ENCODE measurements at places on chromosomes 3 and 15.

DNA sequence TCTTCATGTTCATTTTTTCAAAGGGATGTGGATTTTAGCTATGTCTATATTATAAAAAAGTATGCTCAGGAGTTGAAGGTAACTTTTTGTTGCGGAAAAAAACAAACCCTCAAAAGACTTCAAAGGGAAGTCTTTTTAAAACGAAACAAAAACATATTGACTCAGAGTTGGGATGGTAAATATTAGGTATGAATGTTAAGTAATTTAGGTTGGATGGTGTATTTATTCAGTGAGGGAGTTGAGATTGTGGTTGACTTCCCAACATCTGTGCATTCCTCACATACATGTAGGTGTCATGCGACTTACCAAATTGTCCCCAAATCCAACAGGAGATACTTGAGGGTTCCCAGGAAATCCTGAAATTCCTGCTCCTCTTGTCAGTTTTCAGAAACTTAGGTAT, 32.7 kb upstream of the PLSCR5 start:
- no peak for DNase-seq

GRCh38 chr15:48896869-48897814, 19.2 kb downstream of the EID1 start:
- no peak for DNase-seq

DNA sequence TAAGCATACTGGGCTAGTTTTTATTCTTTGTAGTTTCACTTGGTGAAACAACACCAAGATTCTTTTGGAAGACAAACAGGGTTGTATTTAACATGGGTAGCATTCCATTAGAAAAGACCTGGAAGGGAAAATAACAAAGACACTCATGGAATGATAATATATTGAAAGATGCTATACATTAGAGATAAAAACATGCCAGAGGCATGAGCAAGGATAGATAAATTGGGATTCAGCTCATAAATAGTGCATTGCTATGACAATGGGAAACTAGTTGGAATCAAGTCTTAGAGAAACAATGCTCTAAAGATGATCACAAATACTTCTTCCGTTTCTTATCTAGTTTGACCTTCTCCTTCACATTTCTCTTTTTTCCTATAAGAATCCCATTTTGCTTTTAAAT, 677.4 kb downstream of the ZNF385D start:
- DNase-seq = no peak

DNA sequence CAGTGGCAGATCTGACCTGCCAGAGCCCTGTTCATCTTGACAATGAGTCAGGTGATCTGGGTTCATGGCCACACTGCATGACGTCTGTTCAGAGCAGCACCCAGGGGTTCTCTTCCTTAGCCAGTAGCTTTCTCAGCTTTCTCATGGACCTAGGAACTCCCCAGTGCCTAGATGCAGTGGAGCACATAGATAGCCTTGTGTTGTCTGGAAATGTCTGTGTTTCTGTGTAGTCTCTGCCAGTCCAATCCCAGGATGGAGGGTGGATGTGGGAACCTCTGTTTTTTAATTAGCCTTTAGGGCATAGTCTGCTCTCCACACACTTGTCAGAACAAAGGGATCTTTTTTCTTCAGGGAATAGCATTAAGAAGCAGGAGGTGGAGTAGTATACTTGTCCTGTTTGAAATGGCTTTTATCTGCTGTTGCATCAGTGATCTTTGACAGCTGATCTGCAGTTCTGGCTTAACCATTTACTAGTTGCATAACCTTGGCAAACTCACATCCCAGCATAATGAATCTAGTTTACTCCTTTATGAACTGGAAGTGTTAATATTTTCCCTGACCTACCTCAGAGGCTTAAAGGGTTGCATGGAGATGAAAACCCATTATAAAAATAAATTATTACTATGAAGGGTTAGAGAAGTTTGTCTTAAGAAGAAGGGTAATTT, 16.1 kb upstream of the CACNA1D start:
- DNase-seq = no peak

GRCh38 chr3:77186728-77187127, 146.8 kb downstream of the ROBO2 start:
- DNase-seq = no peak

DNA sequence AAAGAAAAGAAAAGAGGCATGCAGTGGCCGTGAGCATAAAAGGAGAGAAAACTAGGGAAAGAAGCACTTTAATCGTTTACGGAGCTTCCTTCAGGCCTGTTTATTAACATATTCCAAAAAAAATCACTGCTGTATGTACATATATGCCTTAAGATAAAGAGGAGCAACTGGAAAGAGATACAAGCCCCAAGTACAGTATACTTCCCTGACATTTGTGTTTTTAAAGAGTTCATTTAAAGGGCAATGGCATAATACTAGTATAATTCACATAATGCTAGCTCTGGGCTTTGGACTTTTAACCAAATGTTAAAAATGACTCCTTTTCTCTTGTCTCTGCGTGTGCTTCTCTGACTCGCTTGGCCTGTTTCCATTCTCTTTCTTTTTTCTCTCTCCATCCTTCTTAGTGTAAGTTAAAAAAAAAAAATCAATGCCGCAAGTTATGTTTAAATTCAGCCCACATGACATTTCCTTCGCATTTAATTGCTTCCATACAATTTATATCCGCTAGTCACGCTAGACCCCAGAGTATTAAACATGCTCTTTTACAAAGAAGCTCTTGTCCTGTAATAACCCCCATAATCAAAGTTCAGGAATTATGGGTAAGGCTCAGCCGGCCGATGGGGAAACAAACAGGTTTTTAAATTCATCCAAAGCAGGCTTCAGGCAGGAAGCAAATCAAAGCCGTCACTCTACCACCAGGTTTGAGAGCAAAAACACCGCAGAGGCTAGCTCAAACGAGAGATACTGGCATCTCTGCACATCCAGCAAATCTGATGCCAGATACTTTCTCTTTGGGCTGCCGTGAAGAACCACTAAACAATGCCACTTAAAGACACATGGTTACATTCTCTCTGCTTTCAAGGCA, 19.4 kb downstream of the WWTR1 start:
- no peak for DNase-seq

- DNase-seq = no peak
Observed at GRCh38 chr3:50533316-50533715, 29.9 kb upstream of the CACNA2D2 start.

GRCh38 chr3:8560366-8561007, 58.9 kb downstream of the LMCD1 start:
- DNase-seq = no peak

GRCh38 chr3:145145461-145145860, 1015.5 kb downstream of the PLOD2 start:
- no peak for DNase-seq

- peak; percentile 47 for DNase-seq
Observed at GRCh38 chr15:57375827-57376695, at the start of gene CGNL1. Gene CGNL1, plus strand, starts transcription at chr15:57376505. Its CDS starts 61,495 bp downstream, at chr15:57438000.

- DNase-seq = no peak
Observed at GRCh38 chr3:81013360-81013759, 748.1 kb downstream of the GBE1 start.

GRCh38 chr3:152688313-152688712, 146.6 kb upstream of the P2RY1 start:
- DNase-seq = peak; percentile 45

DNA sequence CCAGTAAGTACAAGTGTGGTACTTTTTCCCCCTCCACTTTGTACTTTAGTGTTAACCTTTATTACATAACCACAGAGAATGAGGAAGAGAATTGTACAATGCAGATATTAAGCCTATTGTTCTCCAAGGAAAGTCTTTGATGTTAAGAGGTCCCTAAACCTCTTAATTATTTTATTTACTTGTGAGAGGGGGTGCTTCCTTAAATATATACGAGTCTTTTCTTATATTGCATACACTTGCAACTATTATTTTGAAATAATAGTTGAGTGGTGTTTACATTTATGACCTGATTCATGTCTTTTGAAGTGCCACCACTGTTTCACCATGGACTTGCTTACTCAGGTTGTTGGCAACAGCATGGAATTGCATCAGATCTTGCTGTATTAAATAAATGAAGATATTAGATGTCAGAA, 10.1 kb downstream of the USP3 start:
- DNase-seq = no peak

DNA sequence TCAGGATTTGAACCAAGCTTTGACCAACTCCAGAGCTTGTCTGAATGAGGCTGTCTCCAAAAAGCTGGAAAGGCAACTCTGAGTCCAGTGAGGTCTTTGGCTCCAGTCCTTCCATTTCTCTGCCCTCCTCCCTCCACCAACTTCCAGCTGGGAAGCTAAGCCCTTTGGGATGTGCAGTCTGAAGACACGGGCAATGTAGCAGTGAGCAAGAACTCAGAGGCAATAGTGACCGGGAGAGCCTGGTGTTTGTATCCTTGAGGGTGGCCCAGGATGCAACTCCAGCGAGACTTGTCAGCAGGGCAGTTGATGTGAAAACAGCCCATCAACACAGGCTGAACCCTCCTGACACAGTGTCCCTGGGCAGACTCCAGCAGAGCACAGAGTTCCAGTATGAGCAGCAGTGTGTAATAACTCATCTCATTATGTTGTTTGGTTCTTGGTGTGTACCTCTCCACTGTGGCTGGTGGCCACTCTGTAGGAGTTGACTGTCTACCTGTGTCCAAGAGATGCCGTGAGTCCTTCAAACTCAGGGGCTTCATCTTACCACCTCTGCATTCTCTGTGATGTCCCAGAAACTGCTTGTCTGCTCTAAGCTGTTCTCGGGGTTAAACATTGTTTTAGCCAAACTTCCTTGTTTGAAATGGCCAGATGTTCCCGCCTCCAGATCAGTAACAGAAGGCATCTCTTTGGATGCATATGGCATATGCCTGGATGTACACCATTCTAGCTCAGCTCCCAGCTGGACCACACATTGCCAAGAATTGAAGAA, 6.6 kb downstream of the CDCP1 start:
- no peak for DNase-seq

DNA sequence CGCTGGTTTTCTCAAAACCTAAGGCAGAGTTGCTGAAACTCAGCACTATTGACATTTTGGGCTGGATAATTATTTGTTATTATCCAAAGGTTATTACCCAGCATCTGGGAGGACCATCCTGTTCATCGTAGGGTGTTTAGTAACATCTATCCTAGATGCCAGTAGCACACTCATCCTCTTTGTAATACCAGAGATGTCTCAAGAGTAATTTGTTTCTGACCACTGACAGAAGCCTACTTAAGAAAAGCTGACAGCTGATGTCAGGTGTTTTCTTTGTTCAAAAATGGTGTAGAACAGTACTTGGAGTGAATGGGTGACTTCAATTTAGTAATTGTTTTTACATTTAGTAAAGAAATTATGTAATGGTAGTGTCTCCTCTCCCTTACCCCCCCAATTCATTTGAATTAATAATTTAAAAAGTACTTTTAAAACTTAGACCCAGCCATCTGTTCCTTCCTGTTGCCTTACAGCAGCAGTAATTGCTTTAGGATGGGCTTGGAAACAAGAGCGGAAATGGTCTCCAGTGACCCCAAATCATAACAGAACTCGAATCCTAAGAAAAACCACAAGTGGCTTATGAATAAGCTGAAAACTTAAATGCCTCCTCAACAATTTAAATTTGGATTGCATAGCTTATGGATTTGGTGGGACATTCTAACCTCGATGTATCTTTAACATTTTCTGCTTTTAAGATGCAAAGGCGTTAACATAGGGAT, 105.4 kb downstream of the PTPRG start:
- DNase-seq = no peak

- no peak for DNase-seq
Observed at GRCh38 chr3:162643245-162643644, 1146.6 kb downstream of the OTOL1 start.

DNA sequence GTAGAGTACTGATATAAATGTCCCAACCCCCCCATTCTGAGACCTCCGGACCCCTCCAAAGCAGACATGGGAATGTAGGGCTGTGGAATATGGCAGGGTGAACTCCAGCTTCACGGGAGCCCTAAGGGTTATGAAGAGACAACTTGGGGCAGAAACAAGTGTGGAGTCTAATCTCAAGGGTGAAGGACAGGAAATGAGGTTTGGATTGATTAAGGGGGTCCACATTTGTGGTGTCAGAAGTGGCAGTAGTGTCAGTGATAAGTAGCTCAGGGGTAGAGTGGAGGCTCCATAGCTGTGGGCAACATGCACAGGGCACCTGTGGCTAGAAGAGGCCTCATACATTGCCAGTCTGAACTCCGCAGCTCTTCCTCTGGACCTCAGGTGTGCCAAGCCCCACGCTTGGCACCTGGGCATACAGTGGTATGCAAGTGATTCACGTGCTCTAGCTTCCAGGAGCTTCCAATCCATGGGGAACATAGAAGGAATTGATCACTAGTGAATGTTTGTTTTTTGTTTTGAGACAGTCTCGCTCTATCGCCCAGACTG, 4.1 kb upstream of the P4HTM start:
- DNase-seq = no peak

- no peak for DNase-seq
Observed at GRCh38 chr3:4310971-4311370, 7.8 kb downstream of the SETMAR start.

- no peak for DNase-seq
Observed at GRCh38 chr3:112736805-112737566, 96.0 kb upstream of the CCDC80 start.

DNA sequence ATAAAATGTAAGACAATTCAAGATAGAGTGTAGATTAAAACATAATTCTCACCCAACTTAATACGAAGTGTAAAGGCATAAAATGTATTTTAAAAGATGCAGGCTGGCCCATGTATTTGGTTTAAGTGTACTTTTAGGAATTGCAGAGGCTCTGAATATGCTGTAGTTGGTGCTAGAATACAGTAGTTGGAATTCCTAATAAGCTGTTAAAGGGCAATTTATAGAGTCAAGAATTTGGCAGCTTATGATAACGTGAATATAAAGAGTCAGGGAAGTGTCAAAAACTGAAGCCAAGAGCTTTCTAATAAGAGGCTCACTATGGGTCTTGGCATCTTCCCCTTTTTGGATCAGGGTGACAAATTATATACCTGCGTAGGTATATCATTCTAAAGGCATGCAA, 36.5 kb downstream of the ADAMTS9 start:
- no peak for DNase-seq

DNA sequence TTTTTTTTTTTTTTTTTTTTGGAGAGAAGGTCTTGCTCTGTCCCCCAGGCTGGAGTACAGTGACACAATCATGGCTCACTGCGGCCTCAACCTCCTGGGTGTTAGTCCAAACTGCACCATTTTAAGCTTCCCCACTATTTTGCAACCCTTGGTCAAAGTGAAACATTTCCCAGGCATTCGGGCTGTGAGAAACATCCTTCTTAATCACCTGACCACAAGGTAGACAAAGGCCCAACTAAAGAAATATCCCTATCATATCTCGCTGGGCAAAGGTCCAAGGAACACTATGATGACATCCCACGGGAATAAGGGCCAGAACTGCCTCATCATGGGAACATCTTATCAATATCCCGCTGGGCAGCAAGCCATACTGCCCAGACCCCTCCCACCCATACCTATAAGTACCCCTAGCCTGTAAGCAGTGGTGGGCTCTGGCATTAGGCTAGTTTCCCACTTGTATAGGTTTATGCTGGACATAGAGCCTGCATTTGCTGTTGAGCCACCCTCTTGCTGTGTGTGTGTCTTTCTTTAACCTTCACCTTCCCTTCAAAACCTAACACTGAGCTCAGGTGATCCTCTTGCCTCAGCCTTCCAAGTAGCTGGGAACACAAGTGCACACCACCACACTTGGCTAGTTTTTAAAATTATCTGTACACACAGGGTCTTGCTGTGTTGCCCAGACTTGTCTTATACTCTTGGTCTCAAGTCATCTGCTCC, 95.2 kb downstream of the SEMA5B start:
- DNase-seq = no peak

Data from BE2C (cell line).